D721Med (cell line): ENCODE measurements at places on chromosomes 13 and 19.
A peak's percentile ranks its signal among the peaks of the same experiment; 100 is the strongest.

- DNase-seq, result peak; percentile 90
Measured at GRCh38 chr19:45692187-45693105, at the start of gene QPCTL. QPCTL (plus strand) TSS chr19:45692666; CDS start chr19:45692704, 38 bp downstream.

DNA sequence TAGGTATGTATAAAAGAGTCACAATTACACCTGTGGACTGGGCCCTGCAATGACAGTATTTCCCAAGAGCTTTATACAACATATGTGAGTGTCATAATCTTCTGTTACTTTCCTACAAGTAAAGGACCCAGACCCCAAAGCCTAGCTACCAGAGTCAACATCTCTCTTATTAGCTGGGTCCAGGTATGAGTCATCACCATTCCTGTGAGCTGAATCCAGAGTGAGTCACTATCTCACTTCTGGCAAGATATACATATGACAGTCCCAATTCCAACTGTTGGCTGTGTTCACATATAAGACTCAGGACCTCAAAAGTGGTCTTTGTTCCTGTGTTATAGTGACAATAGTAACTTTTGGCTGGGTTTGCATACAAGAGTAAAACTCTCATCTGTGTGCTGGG is 46.7 kb downstream of the ZNF729 start:
- DNase-seq, result no peak

DNA sequence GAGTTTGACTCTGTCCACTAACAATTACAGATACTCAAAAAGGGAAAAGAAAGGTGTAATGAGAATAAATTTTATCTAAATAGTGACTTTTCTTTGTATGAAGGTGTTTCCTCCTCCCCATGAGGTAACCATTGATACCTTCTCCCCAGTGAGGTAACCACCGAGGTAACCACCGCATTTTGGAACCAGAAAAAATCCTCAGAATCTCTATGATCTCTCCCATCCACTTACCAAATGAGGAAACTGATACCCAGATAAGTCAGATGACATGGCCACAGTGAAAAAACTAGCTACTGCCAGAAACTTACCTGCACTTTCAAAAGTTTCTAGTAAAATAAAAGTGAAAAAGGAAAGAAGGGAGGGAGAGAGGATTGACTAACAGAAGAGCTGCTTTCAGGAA is 124.0 kb upstream of the FNDC3A start:
- no peak for DNase-seq

- no peak for DNase-seq
Measured at GRCh38 chr13:63455938-63456337, 2040.3 kb upstream of the PCDH20 start.

DNA sequence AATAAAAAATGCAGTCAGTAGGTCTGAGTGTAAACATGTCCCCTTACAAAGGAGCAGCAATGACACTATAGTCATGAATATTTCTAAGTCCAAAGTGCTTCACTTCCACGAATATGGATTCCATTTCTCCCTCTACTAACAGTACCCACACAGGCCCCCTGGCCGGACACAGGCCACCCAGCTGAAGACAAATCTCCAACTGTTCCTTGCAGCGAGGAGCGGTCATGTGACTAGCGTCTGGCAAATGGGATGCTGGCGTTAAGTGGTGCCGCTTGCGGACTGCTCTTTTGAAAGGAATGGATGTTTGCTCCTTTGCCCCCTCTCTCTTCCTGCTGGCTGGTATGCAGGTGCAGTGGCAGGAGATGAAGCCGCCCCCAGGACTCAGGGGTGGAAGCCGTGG is 16.2 kb downstream of the PPP1R12C start:
- no peak for DNase-seq

DNA sequence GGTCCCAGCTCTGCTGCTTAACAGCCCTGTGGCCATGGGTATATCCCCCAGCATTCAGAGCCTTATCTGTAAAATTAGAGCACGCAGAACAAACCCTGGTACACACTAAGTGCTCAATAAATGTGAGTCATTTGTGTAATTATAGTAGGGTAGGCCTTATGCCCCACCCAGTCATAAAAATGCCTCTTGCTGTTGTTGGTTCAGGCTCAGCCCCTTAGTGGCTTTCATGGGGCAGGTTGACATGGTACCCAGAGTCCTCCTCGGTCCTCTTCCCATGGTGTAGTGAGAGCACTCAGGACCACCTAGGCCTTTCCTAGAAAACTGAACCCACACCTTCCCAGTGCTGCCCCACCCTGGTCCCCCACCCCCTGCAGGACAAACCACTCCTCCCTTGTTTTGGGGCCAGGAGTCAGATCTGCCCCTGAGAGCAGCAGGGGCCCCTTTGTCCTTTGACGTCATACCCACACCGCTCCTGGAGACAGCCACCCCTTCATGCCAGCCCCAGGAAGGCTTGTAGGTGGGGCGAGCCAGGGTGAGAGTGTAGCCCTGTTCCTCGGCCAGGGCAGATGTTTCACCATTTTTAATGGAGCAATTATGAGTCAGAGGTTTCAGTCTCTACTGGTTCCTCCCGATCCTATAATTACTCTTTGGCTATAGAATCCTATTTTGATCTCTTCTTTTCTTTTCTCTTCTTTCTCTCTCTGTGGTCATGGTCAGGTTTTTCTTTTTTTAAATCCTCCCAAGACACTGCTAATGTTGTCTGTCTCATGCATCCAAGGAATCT is 36.8 kb downstream of the ACTN4 start:
- DNase-seq, result no peak

DNA sequence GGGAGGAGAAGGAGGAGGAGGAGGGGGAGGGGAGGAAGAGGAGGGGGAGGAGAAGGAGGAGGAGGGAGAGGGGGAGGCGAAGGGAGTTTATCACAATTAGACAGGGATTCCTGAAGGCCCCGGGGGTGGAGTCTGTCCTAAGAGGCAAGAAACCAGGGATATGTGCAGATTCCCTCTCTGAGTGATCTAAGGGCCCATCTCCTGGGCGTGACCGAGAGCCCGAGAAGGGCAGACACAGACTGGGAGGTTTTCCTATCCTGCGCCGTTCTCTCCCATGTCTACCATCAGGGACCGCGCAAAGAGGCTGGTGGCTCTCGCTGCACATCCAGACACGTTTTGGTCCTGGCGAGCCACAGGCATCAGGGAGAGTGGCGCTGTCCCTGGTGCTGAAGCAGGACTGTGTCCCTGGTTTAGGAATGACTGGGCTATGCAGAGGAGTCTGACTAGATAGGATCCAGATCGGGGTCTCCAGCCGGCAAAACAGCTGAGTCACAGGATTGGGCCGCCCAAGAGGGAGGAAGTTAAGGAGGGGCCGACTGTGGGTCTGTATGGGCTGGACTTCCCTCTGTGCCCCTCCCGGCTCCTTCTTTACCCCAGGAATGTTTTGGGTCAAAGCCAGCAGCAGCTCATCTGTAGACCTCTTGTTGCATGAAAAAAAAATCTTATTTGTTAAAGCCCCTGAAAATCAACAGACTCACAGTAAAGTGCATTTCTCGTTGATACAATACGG is 17.9 kb upstream of the ZNF175 start:
- no peak for DNase-seq

- DNase-seq, result no peak
Measured at GRCh38 chr19:42420055-42420544, 7.1 kb downstream of the LIPE start.

GRCh38 chr19:46193678-46194077 is 35.9 kb upstream of the IGFL1 start:
- DNase-seq, result no peak

- DNase-seq, result no peak
Measured at GRCh38 chr19:54160182-54160811, 776 bp upstream of the LENG1 start.

GRCh38 chr19:38867171-38867780 is 10.8 kb downstream of the RINL start:
- no peak for DNase-seq

GRCh38 chr13:113078902-113079780 is 26.4 kb upstream of the F7 start:
- DNase-seq, result no peak

DNA sequence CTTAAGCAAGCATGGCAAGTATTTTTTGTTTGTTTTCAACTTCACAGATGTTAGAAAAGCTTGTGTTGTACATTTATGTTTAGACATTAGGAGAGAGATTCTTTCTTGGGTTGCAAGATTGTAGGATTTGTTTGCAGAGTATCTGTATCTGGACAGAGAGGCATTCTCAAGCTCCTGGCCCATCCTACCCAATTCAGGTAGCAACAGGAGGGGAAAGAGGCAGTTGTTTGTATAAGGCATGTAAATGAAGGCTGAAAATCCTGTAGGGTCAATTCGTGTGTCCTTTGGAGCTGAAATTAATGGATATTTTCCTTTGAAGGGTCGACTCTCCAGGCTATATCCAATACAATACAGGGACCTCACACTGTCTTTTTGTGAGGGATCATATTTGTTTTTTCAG is 147.3 kb downstream of the KCNRG start:
- no peak for DNase-seq

- DNase-seq, result no peak
Measured at GRCh38 chr19:55289117-55289796, 5.5 kb downstream of the BRSK1 start.

- peak; percentile 8 for DNase-seq
Measured at GRCh38 chr13:114151565-114152284, 19.3 kb upstream of the RASA3 start.

GRCh38 chr19:52086481-52086880 is 9.1 kb downstream of the ZNF841 start:
- no peak for DNase-seq

DNA sequence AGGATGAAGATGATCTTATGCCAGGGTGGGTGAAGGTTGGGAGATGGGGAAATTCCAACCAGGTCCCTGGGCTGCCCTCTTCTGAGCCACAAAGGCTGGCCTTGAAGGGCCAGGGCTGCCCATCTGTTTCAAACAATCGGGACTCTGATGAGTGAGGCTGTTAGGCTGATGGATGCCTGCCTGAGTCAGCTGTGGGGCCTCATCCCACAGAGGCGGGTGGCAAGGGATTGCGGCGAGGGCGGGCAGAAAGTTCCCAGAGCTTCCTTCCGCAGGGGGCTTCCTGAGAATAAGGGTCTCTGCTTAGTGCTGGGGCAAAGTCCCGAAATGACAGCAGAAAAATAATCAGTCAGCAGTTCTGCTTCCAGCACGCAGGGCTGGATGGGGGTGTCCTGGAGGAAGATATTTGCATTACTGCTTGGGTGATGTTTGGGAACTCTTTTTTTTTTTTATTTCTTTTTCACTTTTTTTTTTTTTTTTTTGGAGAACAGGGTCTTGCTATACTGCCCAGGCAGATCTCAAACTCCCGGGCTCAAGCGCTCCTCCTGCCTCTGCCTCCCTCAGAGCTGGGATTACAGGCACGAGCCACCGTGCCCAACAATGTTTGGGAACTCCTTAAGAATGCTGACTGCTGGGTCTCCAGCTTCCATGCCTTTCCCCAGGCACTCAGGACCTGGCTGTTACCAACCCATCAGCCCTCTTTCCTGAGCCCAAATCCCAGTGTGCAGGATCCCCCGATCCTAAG is 14.1 kb downstream of the SH3GL1 start:
- DNase-seq, result no peak

GRCh38 chr13:20667857-20668437 is 35.6 kb upstream of the IL17D start:
- no peak for DNase-seq

GRCh38 chr19:30144242-30144758 is 202.3 kb downstream of the URI1 start:
- no peak for DNase-seq

- DNase-seq, result no peak
Measured at GRCh38 chr13:25117312-25117711, 21.4 kb downstream of the PABPC3 start.

DNA sequence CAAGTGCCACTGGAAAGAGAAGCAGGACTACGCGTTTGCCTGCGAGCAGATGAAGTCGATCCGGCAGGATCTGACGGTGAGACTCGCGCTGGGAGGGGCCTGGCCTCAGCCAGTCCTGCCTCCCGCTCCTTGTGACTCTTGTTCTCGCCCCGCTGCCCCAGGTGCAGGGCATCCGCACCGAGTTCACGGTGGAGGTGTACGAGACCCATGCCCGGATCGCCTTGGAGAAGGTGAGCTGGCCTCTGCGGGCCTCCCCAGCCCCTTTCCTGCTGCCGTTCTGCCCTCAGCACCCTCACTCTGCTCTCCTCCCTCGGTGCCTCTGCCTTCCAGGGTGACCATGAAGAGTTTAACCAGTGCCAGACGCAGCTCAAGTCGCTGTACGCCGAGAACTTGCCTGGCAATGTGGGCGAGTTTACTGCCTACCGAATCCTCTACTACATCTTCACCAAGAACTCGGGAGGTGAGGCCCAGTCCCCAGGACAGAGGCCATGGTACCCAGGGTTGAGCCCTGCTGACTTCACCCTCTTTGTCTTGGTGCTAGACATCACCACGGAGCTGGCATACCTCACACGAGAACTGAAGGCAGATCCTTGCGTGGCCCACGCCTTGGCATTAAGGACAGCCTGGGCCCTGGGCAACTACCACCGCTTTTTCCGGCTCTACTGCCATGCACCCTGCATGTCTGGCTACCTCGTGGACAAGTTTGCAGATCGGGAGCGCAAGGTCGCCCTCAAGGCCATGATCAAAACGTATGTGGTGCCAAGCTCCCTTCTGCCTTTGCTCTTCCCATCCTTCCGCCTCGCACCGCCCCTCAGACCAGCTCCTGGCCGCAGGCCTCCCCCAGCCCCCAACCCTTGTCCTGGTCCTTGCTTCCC is 5.6 kb downstream of the LENG9 start:
- no peak for DNase-seq

- DNase-seq, result no peak
Measured at GRCh38 chr13:70255406-70255991, 147.2 kb upstream of the KLHL1 start.

- peak; percentile 19 for DNase-seq
Measured at GRCh38 chr13:91722267-91722884, 324.0 kb downstream of the GPC5 start.

DNA sequence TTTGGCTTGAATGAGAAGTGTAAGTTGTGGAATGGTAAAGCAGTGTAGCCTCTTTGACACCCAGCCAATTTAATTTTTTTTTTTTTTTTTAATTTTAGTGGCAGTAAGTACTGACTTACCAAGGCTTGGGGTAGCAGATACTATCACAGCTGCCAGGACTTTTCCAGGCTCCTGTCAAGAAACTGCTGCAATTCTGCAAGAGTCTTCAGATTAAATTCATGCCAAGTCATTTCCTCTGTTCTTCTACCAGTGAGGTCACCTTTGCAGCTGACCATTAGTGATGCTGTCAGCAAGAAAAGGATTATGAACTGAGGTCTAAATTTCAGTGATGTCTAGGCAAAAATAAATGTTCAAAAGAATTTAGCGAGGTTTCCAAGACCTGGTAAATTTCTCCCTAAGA is 91.2 kb downstream of the GGACT start:
- DNase-seq, result no peak

GRCh38 chr13:110424569-110425443 is 117.7 kb downstream of the COL4A2 start:
- DNase-seq, result no peak

DNA sequence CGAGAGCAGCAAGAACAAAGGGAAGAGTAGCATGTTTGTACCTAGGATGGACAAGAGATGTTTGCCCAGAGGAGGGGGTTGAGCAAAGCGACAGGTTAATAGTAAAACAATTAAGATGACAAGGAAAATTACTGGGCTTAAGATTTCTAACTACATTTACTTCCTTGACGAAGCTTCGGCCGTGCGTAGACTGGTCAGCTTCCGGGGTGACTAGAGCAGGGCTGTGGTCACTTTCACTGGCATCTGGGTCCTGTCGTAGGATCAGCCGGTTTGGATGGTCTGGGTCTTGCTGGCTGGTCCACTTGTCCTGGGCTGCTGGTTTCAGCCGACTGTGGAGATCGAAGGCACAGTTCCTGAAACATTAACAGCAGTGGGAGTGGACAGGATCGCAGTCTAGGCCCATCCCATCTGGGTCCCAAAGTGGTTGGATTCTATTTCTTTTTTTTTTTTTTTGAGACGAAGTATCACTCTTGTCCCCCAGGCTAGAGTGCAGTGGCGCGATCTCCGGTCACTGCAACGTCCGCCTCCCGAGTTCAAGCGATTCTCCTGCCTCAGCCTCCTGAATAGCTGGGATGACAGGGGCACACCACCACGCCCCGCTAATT is 5.0 kb upstream of the BSG start:
- DNase-seq, result no peak
